Uterine smooth muscle cell (primary cell): ENCODE measurements at places on chromosomes 3 and 15. TPM values are rescaled to one million over a fixed set of nuclear protein-coding genes. Genes with fewer than 3 reads are reported as not detected.

Gene GRAMD2A
- total RNA-seq, result 0.33 and 0.50 TPM in 2 replicates

Gene NEK10
- total RNA-seq, result 1.7 and 7.0 TPM in 2 replicates

Gene DHX30
- total RNA-seq, result 60.2 and 83.8 TPM in 2 replicates

Gene FMN1
- 5.5 and 11.0 TPM in 2 replicates for total RNA-seq
